Stimulated activated naive CD4-positive, alpha-beta T cell (primary cell): ENCODE measurements at places on chromosomes 5 and 9.

DNA sequence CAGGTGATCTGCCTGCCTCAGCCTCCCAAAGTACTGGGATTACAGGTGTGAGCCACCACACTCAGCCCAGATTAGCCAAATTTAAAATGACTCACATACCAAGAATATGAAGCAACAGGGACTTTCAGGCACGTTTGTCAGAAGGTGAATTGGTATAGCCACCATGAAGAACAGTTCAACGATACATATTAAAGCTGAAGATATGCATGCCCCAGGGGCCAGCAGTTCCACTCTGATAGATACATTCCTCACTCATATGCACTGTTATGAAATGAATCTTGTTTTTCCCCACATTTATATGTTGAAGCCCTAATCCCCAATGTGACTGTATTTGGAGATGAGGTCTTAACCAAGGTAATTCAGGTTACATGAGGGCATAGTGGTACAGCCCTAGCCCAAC, 22.5 kb downstream of the SLC35D2 start:
- DNase-seq, result no peak

- no peak for DNase-seq
Observed at GRCh38 chr9:121750259-121750714, 98.9 kb downstream of the DAB2IP start.

GRCh38 chr5:170263906-170264305, 31.1 kb downstream of the C5orf58 start:
- DNase-seq, result no peak

DNA sequence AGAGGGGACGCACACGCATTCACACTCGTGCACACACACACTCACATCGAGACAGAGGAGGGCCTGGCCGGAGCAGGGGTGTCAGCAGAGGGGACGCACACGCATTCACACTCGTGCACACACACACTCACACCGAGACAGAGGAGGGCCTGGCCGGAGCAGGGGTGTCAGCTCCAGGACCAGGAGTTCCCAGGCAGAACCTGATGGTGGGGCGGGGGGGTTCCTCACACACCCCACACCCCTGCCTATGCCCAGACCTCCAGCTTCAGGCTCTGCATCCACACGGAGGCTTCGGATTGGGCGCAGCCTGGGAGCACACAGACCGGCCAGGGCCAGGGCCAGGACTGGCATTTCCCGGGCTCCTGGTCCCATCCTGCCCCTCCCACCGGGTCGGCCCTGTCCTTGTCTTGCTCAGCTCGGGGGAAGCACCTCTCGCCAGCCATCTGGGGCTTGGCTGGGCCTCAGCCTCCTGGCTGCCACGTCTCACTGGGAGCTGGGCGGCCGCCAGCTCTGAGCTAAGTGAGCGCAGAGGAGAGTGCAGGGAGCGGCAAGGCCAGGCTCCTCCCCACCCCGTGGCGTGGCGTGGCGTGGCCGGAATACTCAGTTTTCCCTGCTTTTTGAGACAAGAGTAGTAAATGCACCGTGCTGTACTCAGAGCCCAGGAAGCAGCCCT, 31.3 kb downstream of the ADAMTS2 start:
- no peak for DNase-seq

- DNase-seq, result no peak
Observed at GRCh38 chr5:168224085-168224484, 67.4 kb upstream of the WWC1 start.

DNA sequence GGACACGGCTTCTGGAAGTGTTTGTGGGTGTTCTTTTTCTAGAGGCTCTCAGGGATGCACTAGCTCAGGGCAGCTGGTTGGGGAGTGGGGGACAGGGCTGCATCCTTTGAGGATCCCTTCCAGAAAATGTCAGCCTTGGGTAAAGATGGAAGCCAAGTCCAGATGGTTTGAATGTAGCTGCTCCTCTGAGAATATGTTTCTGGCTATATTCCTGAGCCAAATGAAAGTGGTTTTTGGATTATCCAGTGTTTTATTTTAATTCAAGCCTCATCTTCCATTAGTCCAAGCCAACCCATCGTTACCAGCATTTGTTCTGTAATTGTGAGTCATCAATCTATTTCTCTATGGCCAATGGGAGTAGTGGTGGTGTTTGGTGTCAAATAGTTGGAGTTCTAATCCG, 70.4 kb downstream of the SPRY4 start:
- no peak for DNase-seq

GRCh38 chr5:93407454-93407853, 173.6 kb downstream of the NR2F1-AS1 start:
- no peak for DNase-seq

DNA sequence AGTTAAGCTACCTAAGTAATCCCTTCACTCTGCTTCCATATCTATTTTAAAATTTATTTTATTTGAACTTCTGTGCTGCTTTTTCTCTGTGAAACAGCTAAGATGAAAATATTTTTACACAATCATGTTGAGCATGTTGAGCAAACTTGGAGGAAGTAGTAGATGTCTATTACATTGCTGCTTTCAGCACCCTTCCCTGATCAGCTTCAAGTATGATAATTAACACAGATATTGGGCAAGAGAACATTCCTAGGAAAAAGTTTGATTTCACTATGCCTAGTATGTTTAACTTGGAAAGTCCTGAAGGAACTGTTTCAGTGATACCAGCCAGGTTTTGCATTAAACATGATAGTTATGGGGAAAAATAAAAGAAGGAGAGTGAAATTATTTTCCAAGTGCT, 283.6 kb downstream of the ELAVL2 start:
- DNase-seq, result no peak
